Endodermal cell (in vitro differentiated cells): ENCODE measurements at places on chromosomes 5 and 9.

GRCh38 chr5:127757576-127757975 is 54.4 kb downstream of the CCDC192 start:
- peak; percentile 59 for DNase-seq

DNA sequence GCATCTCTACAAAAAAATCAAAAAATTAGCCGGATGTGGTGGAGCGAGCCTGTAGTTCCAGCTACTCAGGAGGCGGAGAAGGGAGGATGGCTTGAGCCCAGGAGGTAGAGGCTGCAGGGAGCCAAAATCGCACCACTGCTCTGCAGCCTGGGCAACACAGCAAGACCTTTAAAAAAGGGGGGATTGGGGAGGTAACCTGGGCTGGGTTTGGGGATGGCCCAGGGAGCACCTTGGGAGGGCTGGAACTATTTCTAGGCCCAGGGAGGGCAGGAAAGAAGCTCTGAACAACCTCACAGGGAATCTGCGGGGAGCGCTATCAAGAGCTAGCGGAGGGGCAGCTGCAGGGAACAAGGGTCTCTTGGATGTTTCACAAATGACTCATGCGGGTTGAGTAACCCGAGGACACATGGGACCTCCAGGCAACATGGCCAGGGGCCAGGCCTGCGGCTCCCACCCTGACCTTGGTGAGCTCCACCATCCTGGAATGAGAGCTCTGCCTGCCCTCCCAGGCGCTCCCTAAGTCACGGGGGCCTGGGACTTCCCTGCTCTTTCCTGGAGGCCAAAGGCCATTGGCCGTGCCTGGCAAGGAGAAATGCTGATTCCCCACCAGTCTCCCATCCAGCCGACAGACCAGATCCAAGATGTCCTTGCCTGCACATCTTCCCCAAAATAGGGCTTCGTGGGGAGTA is 23.4 kb downstream of the SARDH start:
- peak; percentile 56 for DNase-seq

GRCh38 chr9:133031496-133031911 is 707 bp downstream of the GTF3C5 start:
- DNase-seq, result peak; percentile 62

- DNase-seq, result no peak
These were observed 31.0 kb downstream of the TNPO1 start for GRCh38 chr5:72847439-72847838.

DNA sequence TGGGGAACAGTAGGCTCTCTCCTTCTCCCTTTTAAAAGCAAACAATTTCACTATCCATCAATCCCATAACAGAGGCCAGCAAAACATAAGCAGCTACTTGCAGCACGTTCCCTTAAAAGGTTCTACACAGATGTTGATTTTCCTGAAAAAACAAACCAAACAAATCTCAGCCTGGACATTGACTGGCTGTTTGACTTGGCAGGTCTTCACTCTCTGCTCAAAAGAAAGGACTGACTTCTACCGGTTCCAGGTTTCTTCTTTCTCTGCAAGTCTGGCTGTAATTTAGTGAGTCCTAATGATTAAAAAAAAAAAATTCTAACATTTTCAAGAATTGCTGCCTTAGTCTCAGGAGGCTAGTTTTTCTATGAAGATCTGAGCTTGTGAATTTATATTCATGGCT is 203.1 kb upstream of the EFNA5 start:
- no peak for DNase-seq

DNA sequence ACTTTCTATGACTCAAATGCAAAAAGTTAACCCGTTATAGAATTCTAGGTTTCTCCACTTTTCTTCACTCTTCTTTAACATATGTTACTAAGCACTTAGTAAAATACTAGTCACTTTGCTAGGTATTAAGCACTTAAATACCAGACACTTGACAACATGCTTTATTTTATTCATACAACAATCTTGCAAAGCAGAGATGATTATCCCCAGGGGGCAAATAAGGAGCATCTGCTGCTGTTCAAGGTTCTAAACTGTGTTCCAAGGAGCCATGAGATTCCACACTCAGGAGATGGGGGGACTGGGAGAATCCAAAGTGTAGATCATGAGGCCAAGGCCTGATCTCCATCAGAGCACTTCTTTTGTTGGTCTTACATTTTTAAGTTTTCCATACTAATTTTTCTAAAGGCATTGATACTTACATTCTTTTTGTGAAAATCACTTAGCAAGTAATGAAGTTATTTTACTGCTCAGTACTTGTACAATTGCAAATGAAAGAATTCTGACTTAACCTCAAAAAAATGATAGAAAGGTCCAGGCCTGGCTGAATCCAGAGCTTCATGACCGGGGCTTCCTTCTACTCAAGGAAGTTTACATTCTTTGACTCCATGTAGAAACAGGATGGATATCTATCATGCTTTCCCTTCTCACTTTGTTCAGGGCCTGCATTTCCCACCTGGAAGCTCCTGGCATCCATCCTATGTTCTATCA is 504.4 kb upstream of the WWC1 start:
- no peak for DNase-seq

GRCh38 chr5:5685737-5686136 is 263.3 kb downstream of the ICE1 start:
- no peak for DNase-seq

GRCh38 chr5:32839106-32839505 is 128.0 kb downstream of the NPR3 start:
- DNase-seq, result no peak

DNA sequence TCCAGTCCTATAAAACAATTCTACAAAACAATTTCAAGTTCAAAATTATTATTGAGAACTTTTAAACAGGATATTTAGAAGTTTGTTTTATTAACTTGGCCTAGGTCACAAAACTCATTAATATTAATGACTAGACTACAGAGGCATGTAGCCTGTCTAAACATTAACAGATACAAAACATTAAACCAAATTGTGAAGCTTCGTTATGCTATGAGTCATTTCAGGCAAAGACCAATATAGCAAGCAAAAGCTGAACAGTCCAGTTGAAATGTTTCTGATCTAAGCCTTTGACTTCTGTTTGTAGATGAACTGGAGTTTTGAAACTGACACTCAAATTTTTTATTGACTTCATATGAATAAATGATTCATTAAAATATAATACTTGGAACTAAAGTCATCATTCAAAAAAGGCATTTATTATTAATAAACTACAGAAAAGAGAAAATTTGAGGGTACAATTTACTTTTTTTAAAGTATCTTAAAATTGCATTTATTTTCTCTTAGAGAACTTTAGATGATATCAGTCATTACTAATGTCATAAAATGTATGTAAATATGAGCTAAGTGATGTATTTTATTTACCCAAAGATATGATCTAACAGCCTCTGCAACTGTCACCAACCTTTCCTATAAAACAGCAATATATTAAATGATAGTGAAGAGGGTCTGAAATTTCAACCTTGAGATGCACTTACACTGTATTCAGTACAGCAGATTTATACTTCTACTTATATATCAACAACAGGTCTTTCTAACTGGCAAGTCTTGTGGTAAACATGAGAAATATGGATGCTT is 188.8 kb downstream of the COMMD10 start:
- DNase-seq, result no peak

- DNase-seq, result peak; percentile 96
These were observed 19.6 kb upstream of the TMEM252 start for GRCh38 chr9:68560071-68560844.

DNA sequence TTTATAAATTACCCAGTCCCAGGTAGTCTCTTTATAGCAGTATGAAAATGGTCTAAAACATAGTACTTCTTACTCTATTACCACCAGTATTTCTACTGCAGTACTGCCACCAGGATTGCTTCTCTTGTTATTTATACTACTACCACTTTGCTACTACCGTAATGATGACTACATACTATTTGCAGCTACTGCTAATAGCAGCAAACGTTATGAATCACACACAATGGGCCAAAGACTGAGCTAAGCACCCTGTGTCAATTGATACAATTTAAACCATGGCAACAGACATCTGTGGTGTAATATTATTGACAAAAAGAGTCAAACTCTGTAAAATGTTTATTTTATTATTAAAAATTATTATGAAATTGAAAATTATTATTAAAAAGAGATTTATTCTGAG is 15.3 kb upstream of the KIF12 start:
- no peak for DNase-seq

DNA sequence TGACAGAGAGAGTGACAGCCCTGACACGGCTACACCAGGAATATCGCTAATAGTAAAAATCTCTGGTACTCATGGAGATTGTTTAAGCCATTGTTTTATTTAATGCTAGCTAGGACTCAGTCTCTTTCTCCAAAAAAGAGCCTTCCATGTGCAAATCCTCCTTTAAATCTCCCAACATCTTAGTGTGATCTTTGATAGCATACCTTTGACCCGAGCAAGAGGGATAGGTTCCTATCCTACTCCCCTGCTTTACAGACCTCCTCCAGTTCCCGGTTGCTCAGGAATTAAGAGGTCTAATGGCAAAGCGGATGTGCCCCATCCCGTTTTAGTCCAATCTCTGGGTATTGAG is 663 bp upstream of the FRMD3 start:
- no peak for DNase-seq

GRCh38 chr9:102518324-102518723 is 476.8 kb upstream of the CYLC2 start:
- no peak for DNase-seq
